Substantia nigra (tissue), 51 donors: ENCODE measurements at places on chromosomes 16 and 17.

GRCh38 chr17:20992987-20993862 lies 49.6 kb downstream of the USP22 start:
- peak; percentile 49 for DNase-seq

- DNase-seq = no peak
These were observed 221.6 kb downstream of the GSG1L start for GRCh38 chr16:27841911-27842310.

DNA sequence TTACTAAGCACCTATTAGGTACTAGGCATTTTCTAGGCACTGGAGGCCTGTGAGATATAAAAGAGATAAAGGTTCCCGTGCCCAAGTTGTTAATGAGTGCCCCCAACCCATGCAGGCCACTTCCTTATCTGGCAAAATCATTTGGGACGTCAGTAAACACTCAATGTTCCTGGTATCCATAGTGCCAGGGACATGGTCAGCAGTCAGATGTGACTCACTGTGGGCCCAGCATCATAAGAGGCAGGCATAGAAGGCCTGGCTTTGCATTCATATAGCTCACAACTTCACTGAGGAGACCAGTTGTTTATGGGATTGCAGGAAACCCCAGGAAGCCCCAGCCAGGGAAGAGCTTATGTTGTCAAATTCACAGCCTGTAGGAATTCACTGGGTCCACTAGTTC lies 81.1 kb downstream of the MRC2 start:
- no peak for DNase-seq

DNA sequence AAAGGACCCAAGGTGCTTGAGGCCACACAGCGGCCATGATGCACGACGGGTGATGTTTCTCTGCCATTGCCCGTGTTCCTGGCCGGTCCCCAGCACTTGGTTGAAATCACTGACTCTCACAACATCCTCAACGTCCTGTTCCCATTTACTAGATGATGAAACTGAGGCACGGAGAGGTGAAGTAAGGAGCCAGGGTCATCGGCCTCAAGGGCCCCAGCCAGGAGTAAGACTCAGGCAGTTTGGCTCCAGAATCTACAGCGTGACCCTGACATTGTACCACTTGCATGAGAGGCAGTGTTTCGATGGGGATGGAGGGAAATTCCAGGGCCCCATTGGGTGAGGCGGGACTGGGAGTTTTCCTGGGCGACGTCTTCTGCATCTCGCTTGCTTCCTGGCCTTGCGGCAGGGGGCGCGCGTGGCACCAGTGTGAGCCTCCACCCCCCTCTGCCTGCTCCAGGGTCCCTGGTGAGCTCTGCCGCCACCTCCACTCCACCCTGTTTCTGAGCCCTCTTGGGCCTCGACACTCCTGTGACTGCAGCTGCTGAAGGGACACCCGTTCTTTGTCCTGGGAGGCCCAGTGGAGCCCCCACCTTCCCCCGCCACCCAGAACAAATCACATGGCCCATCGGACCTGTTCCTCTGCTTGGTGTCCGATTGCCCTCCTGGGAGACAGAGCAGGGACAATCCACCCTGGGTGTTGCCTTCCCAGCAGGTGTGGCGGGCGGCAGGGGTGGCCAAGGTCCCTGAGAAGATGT lies 133.0 kb upstream of the GSE1 start:
- no peak for DNase-seq

DNA sequence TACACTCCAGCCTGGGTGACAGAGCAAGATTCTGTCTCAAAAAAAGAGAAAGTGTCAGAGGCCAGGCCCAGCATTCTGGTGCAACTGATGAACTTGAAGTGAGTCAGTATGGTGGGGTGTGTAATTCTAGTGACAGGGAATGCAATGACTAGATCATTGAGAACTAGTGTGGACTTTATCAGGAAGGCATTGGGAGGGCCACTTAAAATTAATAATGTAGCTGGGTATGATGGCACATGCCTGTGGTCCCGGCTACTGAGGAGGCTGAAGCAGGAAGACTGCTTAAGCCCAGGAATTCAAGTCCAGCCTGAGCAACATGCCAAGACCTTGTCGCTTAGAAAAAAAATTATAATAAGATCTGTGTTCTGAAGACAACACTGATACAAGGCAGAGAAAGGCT lies 90.8 kb downstream of the STX8 start:
- no peak for DNase-seq

DNA sequence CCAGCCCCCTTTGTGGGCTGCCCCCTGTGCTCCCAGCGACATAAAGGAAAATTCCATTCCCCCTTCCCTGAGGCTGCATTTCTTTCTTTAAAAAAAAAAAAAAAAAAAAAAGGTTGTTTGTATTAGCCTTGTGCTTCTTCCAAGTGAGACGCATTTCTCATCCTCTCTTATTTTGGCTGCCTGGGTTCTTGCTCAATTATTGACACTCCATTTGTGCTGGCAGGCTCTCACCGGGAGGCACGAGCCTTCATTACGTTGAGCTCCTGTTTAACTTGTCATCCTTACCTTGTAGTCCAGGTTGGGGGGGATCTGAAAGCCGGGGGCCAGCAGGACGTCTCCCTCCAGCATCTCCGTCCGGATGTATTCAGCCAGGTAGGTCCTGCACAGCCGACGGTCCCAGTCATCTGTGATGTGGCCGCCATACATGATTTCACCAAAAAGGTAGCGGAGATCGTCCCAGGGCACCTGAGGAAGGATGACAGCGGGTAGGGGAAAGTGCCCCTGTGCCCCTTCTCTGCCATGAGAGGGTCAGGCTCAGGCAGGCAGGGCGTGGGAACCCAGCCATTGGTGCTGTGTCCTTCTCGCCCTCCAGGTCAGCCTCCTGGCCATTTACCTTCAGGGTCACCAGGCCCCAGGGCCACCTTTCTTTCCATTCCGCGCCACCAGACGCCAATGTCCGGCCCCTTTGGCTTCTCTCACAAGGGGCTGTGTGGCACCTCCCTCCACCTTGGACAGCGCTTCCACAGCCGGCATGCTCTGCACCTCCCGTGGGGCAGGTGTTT lies 50.6 kb downstream of the PGS1 start:
- DNase-seq = no peak

- DNase-seq = no peak
These were observed 43.4 kb downstream of the KCNJ12 start for GRCh38 chr17:21419299-21420239.

DNA sequence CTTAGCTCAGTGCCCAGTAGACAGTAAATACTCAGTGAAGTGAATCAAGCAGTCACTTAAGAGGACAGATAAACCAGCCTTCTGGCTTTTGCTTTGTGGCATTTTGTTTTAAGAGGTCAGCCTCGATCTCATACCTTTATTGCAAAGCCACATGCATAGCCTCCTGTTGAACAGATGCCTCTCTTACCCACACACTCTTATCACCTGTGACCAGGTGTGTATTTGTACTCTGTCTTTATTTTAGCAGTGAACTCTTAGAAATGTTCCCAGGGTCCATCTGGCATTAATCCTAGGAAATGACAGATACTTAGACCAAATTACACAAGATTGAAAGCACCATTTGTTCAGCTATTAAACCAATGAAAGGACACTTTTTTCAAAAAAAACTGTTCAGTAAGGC lies 1426.5 kb downstream of the CDH11 start:
- no peak for DNase-seq
